Left ventricle myocardium inferior (tissue), 1 donor: ENCODE measurements at places on chromosomes 4 and X.

DNA sequence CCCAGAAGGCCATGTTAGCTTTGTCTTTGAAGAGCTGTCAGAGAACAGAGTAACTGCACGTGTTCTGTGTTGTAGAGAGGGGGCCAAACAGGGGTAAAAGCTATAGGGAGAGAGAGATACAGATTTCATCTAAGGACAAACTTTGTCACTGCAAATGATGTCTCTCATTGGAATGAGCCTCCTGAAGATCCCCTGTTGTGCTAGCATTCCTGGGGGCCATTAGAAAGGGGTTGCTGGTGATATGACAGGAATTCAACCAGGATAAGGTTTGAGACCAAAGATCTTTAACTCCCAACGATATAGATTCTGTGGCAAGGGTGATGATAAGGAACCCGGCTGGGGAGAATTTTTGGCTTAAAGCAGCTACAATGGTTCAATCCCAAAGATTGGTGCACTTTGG, 16.8 kb downstream of the MID1 start:
- no peak for DNase-seq

GRCh38 chr4:110540982-110541451, 65.1 kb downstream of the ENPEP start:
- DNase-seq = no peak

- no peak for DNase-seq
Measured at GRCh38 chr4:15674926-15675325, 6.7 kb upstream of the FAM200B start.

DNA sequence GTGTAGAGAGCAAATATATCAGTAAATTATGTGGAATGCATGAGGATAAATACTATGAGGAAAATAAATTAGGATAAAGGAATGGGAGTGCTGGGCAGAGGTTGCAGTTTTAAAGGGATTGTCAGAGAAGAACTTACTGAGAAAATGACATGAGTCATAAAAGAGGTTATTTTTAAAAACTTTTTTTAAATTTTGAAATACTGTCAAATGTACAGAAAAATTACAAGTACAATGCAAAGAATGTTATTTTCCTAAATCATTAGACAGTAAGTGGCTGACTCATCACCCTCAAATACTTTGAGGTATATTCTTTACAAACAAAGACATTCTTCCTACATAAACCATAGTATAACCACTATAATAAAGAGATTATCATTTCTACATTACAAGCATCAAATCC, 29.8 kb upstream of the H2AZ1 start:
- no peak for DNase-seq

- DNase-seq = no peak
Measured at GRCh38 chr4:120144634-120145033, 78.0 kb upstream of the MAD2L1 start.

GRCh38 chr4:179836179-179837075, 2394.2 kb upstream of the AGA start:
- DNase-seq = no peak

DNA sequence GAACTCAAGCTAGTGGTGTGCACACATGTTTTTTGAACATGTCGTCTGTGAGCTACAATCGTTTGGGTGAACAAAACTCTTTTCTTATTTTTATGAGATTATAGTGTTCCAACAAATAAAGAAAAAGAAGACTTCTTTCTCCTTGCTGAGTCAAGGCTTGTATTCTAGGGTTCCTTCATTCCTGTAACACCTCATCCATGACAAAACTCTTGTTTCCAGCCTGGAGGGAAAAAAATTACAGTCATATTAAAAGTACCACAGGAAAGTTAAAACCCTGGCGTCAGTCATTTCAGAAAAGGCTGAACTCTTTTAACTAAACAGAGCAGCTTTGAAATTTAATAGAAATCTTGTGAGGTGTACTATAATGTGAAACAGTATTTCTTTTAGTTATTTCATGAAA, 79.2 kb upstream of the BOD1L1 start:
- no peak for DNase-seq

- no peak for DNase-seq
Measured at GRCh38 chr4:52235552-52236201, 184.6 kb downstream of the SPATA18 start.

DNA sequence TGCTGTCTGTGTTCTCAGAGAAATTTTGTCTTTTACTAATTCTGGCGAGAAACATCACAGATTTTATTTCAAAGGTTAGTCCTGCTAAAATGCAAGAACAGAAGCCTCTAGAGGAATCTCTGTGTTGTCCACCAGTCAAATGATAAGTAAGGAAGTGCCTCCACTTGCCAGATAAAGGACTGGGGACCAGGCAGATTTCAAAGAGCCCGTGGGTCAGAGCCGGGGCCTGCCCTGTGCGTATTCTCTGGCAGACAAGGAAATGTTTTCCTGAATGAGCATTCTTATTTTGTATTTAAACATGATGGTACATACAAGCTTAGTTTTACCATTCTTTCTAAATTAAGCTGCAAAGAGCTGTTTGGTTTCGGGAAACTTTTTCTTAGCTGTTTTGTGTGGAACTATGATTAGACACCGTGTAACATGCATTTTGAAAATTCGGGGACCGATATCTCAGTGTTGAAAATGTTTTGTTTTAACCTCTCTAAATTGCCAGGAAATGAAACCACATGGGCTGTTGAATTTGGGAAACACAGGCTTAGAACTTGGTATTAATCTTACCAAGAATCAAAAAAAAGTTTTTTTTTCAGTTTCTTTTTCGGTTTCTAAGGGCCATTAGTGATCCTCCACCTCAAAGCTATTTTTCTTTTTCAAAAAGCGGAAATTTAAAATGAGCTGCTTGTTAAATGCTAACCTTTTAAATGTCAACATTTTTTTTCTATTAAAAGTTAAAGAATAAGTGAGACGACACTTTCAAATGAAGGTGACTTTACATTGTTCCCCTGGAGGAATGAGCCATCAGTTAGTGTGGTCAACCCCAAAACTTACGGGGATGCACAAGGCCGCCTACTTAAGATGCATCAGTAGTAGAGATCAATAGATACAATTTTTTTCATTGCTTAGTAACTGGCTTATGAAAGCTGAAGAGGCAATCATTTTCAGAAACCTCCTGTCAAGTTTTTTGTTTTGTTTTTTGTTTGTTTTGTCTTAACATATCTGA, 89.6 kb upstream of the MTM1 start:
- DNase-seq = no peak

- DNase-seq = no peak
Measured at GRCh38 chr4:83282049-83282535, 2.5 kb downstream of the COQ2 start.

DNA sequence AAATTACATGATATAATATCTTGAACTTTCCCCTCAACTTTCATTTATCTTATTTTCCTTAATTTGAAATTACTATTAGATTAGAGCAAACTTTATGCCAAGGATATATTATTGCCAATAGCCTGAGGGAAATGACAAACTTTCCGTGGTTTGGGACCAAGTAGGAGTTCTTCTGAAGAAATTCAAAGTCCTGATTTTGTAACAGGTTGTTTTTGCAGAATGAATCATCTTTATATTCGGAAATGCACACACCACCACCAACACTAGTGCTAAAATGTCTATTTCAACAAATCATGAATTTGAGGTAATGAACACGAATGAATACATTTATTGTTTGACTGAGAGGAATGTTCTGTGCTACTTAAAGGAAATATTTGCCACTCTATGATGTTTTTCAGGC, 226.7 kb downstream of the GRIA2 start:
- DNase-seq = no peak

- no peak for DNase-seq
Measured at GRCh38 chr4:123788577-123788976, 392.0 kb downstream of the SPRY1 start.

DNA sequence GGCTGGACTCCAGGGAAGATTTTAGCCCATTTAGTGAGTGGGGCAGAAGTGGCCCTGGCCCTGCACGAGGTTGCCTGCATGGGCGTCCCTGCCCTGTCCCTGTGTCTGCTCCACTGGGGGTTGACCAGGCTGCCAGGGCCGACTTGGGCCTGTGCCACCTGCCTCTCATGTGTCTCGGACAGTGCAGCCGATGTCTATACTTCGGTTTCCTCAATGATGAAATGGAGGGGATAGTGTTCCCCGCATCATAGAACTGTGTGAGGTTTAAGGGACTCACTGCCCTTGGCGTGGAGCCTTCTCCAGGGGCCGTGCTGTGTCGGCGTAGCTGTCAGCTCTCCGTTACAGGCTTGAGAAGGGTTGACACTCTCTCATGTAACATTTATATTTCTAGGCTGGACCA, 27.0 kb upstream of the MSANTD1 start:
- DNase-seq = no peak

- peak; percentile 49 for DNase-seq
Measured at GRCh38 chrX:40153345-40154249, 55.8 kb upstream of the BCOR start.

DNA sequence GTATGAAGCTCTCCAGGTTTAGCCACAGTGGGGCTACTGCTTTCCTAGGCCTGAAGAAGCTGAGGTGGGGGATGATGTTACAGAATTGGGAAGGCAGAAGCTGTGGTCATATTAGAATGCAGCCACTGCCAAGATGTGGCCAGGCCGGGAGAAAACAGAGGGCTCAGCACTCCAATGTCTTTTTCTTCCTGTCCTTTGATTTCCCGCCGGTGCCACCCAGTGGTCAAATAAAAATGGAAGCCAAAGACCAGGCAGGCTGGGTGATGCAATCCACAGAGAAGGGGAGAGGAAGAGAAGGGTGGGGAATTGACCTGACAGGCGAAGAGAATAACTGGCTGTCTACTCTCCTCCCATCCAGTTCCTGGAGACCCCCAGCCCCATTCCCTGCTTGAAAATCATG, 94.9 kb upstream of the SHISA3 start:
- DNase-seq = no peak

GRCh38 chr4:4857001-4857808, 2.3 kb upstream of the MSX1 start:
- DNase-seq = no peak

- DNase-seq = no peak
Measured at GRCh38 chrX:136666088-136666487, 18.1 kb downstream of the CD40LG start.
